GM23248 (cell line): ENCODE measurements at places on chromosomes 5 and 9. TPM values are rescaled to one million over a fixed set of nuclear protein-coding genes. Genes with fewer than 3 reads are reported as not detected.

PCDHA8 gene
- not detected in 2 replicates for total RNA-seq

- H3K27ac ChIP-seq = no peak overlapping the region
- peak; percentile 8 for DNase-seq
- H3K4me1 ChIP-seq = no peaks in the 10 kb centered on the region
- H3K4me3 ChIP-seq = no peak overlapping the region
- H3K36me3 ChIP-seq = no peaks in the 10 kb centered on the region
- no peaks in the 10 kb centered on the region for H3K27me3 ChIP-seq
Measured at GRCh38 chr9:108339251-108339650, 516.5 kb downstream of the ACTL7B start.

DNA sequence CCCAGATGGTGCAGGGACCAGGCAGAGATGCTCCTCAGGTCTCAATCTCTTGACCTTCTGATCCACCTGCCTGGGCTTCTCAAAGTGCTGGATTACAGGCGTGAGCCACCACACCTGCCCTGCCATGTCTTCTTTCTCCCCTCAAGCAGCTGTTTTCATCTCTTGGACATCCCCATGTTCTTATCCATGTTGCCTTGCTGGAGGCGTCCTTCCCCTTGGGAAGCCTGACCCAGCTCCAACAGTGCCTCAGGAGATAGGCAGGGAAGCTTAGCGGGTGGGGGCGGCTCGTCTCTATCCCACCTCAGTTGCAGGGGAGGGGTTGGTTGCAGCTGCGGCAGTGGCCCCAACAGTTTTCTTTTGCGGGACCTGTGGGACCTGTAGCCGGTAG lies 24.7 kb upstream of the SPATA31E1 start:
- no peaks in the 10 kb centered on the region for H3K36me3 ChIP-seq
- no peak overlapping the region for H3K4me3 ChIP-seq
- DNase-seq = no peak
- H3K27me3 ChIP-seq = no peaks in the 10 kb centered on the region

- DNase-seq = no peak
- no peak overlapping the region for H3K27ac ChIP-seq
- H3K4me3 ChIP-seq = no peak overlapping the region
- no peaks in the 10 kb centered on the region for H3K36me3 ChIP-seq
Measured at GRCh38 chr9:122389195-122389594, 18.4 kb downstream of the PTGS1 start.

DNA sequence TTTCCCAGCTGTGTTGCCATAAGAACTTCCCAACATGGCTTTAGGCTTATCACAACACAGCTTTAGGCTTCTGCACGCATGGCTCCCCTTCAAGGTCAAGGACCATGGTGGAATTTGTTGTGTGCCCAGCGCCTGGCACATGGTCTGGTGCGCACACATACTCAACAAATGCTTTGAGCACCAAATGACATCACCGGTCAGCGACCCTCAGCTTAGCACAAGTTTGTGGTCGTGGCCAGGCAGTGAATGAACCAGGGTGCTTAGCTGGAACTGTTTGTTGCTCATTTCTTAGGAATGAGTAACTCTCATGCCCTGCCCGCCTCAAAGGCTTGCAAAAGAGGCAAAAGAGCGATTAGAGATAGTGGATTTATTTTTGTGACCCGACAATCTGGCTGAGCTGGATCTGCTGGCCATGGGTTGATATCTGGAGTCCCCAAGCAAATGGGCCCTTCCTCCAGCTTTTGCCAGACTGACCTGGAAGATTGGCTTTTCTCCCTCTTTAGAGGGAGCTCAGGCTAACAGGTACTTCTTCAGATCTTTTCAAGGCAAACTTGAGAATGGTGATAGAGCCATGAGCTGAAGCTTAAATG lies 58.9 kb downstream of the DAP start:
- H3K27ac ChIP-seq = peak overlapping the region; percentile 59
- no peaks in the 10 kb centered on the region for H3K27me3 ChIP-seq
- H3K4me1 ChIP-seq = peaks cover 49% of the 10 kb centered on the region
- H3K36me3 ChIP-seq = no peaks in the 10 kb centered on the region

DNA sequence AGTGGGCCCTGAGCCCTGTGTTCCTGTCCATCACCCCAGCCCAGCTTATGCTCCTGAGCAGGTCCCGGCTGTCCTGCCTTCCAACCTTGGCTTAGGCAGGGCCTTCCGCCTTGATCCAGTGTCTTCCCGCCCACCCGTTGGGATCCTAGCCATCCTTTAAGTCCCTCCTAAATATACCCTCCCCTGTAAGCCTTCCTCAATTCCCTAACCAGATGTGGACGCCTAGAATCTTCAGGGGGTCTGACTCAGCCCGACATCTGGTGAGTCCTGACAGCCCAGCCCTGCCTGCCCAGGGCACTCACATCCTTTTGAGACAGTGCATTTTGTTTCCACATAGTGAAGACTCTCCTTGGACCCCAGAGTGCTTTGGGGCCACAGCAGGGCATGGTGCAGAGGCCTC lies 23.7 kb downstream of the SLC6A7 start:
- H3K4me1 ChIP-seq = peaks cover 20% of the 10 kb centered on the region
- peak overlapping the region; percentile 26 for H3K27ac ChIP-seq
- no peak overlapping the region for H3K4me3 ChIP-seq
- H3K27me3 ChIP-seq = no peaks in the 10 kb centered on the region
- DNase-seq = peak; percentile 82
